NCI-H2081 treated with DMSO at 0.1 percent for 48 hours (cell line): ENCODE measurements at places on chromosomes 2 and 18.

DNA sequence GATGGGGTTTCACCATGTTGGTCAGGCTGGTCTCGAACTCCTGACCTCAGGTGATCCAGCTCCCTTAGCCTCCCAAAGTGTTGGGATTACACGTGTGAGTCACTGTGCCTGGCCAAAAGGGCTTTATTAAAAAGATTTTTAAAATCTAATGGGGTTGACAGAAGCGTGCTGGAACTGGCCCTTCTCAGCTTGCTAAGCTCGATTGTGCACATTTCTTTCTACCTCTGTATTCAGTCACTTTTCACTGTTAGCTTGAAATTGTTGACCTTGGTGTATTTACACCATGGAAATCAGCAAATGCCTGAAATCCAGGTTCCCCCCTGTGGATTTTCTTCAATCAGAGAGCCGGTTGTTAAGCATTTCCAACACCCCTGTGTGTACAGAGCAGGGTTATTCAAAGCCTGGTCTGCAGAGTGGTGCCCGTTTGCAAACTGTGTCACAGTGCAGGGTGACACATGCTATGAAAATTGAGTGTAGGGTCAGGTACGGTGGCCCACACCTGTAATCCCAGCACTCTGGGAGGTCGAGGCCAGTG lies 140.2 kb downstream of the TGIF1 start:
- DNase-seq, result no peak

DNA sequence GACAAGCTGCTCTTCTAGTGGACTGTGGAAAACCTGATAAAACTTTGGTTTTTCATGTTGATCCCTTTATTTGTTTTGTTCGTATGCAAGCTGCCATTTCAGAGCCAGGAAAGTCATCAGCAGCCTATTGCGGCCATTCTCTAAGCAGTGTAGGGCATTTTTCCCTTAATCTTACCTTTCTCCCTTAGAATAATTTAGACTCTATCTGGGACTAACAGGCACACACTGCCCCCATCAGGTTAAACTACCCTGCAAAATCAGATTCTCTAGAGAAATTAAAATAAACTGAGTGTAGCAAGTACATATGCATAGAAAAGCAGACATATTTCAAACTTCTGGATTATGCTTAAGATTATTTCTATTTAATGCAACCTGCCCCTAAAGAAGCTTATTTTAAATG lies 347.5 kb downstream of the METTL4 start:
- DNase-seq, result peak; percentile 22

DNA sequence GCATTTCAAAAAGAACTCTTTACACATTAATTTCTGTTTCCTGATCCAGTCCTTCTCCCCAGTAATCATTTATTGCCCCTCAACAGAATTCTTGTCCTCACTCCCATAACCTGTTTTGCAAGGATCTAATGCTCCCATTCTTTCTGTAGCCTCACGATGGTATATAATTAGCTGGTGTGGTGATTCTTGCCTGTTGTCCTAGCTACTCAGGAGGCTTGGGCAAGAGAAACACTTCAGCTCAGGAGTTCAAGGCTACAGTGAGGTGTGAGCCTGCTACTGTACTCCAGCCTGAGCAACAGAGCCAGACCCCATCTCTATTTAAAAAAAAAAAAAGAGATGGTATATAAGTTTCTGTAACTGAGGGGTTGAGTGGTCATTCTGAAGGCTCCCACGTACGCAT lies 7.7 kb upstream of the TRAPPC8 start:
- DNase-seq, result no peak

DNA sequence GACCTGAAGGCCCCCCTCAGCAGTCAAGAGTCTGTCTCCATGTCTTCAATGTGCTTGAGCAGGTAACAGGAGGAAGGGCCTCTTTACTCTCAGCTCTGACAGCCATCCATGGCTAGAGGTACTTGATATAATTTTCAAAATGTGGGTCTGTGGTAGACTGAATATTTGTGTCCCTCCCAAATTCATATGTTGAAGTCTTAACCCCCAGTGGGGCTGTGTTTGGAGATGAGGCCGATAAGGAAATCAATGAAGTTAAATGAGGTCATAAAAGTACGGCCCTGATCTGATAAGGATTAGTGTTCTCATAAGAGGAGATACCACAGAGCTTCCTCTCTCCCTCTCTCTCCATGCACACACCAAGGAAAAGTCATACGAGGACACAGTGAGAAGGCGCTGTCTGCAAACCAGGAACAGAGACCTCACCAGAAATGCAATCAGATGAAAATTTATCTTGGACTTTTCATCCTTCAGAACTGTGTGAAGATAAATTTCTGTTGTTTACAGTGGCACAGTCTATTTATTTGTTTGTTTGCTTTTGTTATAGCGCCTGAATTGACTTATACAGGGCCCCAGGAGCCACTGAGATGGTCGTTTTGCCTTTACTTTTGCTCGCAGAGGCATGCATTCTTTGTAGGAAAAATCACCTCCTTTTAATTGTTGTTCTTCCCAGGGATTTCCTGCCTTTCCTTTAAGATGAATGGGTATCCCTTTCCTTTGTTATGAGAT lies 274.8 kb upstream of the TRIB2 start:
- no peak for DNase-seq

GRCh38 chr2:153858250-153858649 lies 13.5 kb upstream of the GALNT13 start:
- DNase-seq, result no peak

GRCh38 chr2:1790473-1790872 lies 46.2 kb upstream of the PXDN start:
- no peak for DNase-seq

- no peak for DNase-seq
These were observed 163.4 kb downstream of the INHBB start for GRCh38 chr2:120509213-120509815.

- DNase-seq, result no peak
These were observed 1367.2 kb upstream of the CELF4 start for GRCh38 chr18:38932752-38933151.

DNA sequence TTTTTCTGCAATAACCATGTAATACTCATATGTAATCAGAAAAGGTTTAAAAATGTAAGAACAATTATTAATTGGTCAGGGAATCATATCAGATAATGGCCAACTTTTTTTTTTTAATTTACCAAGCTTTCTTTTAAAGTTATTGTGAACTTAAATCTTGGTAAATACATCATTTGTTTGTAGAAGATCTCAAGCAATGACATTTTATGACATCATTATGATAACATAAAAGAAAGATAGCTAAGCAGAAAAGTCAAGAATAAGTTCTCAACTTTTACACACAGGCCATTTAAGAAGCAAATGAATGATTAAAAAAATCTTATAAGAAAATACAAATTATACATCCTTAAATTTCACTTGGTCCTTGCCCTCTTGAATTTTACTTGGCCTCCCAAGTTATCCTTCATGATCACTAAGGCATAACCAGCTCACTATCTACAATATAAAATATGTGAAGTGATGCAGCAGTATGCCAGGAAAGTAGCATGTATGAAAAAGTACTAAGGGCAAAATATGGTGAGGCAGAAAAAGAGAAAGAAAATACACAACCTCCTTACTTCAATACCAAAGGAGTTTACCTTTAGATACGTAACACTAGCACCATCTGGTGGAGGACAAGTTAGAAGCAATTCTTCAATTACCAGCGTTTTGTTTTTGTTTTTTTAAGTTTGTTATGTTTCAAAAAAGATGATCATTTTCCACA lies 116.6 kb downstream of the SRBD1 start:
- peak; percentile 24 for DNase-seq

- no peak for DNase-seq
These were observed 126.7 kb upstream of the SMIM21 start for GRCh38 chr18:75554176-75554575.

- DNase-seq, result no peak
These were observed 143.6 kb upstream of the TCF4 start for GRCh38 chr18:55731594-55732042.

DNA sequence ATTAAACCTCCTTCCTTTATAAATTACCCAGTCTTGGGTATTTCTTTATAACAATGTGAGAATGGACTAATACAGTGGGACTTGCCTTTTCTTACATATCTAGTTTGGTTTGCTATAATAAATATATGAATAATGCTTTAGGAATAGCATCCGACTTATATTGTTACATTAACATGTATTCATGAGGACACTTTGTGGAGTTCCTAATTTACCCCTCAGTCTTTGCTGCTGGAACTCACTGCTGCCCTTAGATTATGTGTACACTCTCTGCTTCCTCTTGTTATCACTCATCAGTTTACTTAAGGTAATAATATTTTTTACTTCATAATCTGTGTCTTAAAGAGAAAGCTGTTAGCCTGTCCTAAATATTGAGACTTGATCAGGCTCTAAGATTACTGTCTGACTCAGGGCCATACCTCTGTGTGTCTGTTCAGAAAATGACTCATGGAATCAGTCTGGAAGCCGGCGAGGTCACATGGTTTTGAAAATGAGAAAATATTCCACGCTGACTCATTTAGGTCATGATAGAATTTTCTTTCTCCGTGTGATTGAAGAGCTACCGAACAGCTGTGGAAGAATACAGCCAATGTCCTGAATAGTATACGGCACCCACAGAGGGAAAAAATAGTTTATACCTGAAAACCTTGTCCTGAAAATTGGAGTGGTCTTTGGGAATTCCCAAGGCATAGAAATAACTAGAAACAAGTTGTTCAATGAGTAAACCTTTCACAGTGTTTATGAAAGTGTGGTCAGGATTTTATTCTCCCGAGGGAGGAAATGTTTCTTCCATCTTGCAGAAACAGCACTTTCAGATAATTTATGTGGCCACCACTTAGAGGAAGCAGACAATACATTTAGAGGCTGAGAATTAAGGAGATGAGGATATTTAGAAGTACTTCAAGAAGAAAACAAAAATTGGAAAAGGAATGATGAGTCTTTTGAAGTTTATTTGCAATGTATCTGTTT lies 156.4 kb downstream of the DSEL start:
- DNase-seq, result no peak

DNA sequence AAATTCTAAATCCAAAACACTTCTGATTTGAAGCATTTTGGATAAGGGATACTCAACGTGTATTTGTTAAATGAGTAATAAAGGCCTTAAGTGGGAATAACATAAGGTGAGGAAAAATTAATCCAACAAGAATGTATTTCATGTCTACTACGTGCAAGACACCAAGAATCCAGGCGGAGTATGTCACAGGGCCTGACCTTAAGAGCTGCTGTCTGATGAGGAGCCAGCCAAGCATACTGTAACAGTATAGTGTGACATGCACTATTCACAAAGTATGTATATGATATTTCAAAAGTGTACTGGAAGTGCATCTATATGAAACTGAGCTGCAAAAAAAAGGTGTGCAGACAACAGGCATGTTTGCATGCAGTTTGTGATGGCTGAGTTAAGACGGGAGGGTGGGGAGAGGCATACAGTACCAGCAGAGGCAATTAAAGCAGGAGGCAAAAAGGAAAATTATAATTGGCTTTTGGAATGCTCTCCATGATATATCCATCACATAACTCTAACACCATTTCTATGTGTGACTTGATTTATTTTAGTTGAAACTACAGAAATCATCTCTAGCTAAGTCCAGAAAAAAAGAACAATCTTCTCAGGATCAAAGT lies 18.2 kb downstream of the IWS1 start:
- no peak for DNase-seq

DNA sequence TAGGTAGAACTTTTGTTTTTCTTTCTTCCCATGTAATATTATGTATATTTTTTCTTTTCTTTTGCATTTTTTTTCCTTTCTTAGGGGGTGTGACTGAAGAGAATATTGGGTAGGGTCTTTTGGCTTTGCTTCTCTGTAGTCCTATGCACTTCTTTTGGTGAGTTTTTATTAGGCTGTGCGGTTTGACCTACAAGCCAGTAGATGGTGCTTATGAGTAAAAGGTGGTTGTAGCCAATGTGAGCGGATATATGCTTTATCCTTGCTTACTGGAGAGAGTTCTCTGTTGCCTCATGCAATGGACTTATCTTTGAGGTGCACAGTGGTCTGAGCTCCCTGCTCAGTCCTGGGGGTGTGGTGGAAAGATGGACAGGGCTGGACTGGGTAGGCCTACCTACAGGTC lies 52.7 kb downstream of the DSEL start:
- no peak for DNase-seq

DNA sequence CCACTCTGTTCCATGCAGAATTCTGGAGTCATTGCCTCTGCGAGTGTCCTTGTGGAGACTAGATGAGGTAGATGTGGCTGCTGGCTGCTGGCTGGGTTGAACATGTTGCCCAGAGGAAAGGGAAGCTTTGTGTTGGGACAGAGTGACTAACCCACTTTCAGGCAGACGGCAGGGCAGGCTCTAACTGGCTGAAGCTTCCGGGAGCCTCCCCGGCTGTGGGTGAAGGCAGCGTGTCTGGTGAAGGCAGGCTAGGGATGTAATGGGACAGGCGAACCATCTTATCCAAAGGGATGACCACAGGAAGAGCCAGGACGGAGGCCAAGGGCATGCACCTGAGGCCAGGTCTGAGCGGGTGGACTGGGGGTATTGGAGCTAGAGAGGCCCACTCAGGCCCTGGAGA lies 16.0 kb downstream of the ASPRV1 start:
- no peak for DNase-seq

- DNase-seq, result no peak
These were observed 45.3 kb upstream of the PSME4 start for GRCh38 chr2:54015798-54016699.

DNA sequence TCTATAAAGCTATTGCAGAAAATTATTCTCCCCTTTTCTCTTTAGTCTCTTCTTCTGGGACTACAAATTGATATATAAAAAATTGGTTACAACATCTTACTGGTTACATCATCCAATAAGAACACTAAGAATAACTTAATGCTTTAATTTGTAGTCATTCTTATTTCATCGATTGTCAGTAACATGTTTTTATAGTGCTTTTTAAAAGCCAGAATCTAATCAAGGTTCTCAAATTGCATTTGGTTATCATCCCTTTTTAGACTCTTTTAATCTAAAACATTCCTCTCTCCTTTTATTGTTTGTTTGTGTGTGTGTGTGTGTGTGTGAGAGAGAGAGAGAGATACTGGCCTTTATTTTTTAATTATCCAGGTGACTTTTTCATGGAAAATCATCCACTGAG lies 377.1 kb upstream of the MEIS1 start:
- DNase-seq, result no peak

DNA sequence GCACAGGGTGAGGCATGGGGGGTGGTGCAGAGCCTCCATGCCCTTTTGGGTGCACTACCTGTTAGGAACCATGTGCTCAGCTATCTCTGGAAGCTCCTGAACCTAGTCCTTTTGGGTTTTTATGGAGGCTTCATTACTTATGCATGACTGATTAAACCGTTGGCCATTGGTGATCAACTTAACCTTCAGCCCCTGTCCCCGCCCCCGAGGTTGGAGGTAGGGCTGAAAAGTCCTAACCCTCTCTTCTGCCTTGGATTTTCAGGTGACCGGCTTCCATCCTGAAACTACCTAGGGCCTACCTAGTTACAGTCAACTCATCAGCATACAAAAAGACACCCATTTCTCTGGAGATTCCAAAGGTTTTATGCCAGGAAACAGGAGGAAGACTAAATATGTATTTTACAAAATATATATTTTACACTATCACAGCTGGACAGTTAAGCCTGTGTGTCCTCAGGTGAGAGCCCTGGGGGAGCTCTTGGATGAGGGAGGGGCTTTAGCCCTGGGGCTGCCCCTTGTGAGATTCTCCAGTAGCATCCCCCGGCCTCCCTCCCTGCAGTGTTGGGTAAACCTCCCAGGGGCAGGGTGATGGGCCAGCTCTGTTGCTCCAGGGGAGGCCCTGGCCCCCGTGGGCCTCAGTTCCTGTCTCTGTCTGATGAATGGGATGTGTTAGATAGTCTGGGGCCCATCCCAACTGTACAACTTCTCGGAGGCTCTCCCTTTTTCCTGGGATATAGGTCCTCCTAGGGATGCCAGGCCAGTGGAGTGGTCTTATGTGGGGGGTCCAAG lies 24.1 kb downstream of the GLI2 start:
- no peak for DNase-seq
